Muscle of leg (tissue), 16 donors: ENCODE measurements at places on chromosomes 12 and 14.

GRCh38 chr14:70064136-70064865, 124.5 kb downstream of the SLC8A3 start:
- no peak for DNase-seq

- DNase-seq: no peak
These were observed 36.0 kb downstream of the BTG1 start for GRCh38 chr12:92109613-92110012.

GRCh38 chr12:52228366-52228765, 4.7 kb upstream of the KRT7 start:
- no peak for DNase-seq

DNA sequence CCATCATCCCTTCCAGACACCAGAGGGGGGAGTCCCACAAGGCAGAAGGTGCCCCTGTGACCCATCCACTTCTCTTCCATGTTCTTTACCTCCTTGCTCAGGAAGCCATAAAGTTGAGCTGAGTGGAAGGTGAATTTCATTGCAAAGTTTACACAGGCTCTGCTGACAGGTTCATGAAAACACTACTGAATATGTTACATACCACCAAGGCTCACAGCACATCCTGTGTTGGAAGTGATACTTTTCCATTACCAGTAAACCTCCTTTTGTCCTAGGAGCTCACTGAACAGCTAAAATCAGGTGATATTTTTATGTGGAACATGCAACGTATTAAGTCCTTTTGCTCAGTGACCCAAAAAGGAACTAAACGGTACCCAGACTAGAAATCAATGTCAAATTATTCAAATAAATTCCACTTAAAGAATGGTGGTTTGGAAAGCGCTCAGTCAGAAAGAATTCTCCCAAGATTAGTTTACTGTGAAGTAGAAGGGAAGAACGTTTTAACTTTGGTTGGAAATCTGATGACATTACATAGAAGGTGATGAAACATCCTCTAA, 196.2 kb upstream of the NUDT4 start:
- DNase-seq: peak; percentile 53

- no peak for DNase-seq
These were observed 2.4 kb downstream of the CLEC12B start for GRCh38 chr12:10012630-10013330.

DNA sequence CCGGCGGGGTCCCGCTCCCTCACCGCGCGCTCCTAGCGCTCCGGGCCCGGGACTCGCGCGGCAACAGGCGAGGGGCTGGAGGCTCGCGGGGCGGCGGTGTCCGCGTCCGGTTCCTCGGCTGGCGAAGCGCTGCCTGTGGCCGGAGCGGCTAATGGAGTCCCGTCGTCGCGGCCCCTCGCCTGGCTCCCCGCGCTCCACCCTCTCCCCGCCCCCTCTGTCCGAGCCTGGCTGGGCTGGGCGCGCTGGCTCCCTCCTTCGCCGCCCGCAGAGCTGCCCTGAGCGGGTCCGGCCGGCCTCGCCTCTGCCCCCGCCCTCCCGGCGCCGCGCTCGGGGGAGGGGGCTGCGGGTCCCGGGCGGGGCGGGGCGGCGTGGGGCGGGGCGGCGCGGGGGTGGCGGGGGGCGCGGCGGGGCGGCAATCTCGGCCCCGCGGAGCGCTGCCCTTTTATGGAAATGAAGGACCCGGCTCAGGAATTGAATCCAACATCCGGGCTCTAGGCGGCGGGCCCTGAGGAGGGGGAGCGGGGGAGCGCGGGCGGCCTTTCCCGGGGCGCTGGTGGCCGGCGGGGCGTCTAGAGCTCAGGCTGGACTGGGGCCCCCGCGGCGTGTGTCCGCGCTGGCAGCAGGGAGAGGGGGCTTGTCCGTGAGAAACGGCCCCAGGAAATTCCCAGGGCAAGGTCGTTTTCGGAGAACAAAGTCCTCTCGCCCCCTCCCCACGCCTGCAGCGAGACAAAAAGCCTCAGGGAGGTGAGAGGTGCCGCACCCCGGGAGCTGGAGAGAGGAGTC, at the start of gene FERMT2:
FERMT2 (minus strand) TSS at position 153 of the 783 bp plus-strand sequence. CDS start 482 bp downstream, outside the sequence.
- peak; percentile 98 for DNase-seq

GRCh38 chr12:269191-269590, 6.6 kb upstream of the SLC6A13 start:
- peak; percentile 50 for DNase-seq

DNA sequence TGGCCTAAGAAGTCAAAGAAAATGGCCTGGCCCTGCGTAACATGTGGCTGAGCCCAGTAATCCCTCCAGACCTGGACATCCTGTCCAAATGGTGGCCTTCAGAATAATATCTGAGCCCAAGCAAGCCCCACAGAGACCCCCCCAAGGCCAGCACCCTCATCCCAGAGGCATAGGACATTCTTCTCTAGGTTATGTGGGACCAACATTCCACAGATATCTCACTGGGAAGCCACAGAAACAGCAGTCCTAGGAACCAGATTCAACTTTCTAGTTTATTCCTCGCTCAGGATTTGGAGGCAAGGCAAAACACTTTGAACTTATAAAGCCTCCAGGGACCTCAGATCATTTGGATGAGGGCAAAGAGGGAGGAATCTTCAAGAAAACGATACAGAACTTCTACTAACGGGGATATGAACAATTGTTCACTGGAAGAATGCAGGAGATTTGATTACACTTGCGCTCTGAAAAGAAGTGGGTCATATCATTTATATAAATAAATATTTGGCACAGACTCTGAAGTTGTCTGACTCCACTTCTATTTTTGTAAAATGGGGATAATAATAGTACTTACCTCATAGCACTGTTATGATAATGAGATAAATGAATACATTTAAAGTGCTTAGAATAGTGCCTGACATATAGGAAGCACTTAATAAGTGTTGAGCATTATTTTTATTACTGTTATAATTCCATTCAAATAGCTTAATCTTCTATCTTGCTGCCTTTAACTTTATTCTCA, 171.5 kb downstream of the NUAK1 start:
- DNase-seq: peak; percentile 48

- peak; percentile 78 for DNase-seq
These were observed 385.3 kb upstream of the DDHD1 start for GRCh38 chr14:53538316-53538881.

DNA sequence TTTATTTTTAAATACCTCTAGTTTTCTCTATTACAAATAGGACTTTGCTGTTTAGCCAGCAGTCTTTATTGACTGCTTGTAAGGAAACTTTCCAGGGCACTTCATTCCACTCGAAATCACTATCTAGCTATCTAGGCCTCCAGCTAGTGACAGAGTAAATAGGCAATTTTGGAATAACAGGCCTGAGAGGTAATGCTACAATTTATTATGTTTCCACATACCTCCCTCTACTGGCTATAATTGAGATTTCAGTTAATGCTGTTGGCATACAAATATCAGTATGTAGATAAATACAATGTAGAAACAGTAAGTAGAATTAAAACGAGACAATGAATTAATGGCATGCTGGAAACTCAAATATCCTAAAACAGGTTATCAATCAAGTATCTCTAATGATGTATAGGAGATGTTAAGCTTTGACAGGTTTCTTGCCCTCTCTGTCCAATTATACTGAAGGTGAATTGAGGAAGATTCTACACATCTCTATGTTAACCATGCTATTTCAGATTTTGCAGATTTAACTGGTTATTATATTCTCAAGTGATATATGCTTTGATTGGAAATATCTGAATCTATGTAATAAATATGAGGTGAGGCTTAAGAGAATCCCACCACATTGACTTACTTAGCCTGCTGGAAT, 7.2 kb downstream of the DTD2 start:
- DNase-seq: peak; percentile 56

GRCh38 chr12:115228434-115228833, 544.5 kb upstream of the TBX3 start:
- DNase-seq: no peak

DNA sequence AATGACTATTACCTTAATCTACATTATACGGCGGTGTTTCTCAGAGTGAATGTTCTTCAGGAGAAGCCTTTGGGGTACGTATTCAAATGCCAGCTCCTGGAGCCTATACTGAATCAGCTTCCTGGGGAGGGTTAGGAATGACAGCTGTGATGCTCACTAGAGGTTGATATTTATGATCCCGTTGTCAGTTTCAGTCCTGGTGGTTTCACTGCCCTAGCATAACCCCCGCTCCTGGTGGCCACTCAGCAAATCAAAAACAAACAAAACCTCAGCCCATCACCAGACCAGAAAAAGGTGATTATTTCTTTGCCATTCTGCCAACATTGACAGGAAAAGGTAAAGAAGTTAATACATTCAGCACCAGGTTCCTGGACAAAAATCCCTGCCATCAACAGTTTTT, 136.5 kb upstream of the CRY1 start:
- no peak for DNase-seq

- peak; percentile 65 for DNase-seq
These were observed 105.0 kb downstream of the ETNK1 start for GRCh38 chr12:22729957-22730443.

DNA sequence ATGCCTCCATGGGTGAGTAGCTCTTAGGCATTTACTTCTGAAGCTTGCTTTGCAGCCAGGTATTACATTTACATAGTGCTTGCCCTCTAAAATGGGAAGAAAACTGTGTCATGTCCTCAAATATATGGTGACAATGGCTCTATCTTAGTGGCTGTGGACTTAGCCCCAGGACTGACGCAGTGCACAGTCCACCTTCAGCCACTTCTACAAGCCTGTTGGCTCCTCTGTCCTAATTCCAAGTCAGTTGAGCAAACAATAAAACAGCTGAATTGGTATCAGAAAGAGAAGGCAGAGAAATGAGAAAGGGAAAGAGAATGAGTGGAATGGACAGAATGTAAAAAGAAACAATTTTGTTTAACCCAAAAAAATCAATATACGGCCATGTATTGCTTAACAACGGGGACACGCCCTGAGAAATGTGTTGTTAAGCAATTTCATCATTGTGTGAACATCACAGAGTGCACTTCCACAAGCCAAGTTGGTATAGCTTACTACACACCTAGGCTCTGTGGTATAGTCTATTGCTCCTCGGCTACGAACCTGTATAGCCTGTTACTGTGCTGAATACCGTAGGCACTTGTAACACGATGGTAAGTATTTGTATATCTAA, 93.5 kb downstream of the GRIN2B start:
- no peak for DNase-seq

- peak; percentile 38 for DNase-seq
These were observed 413 bp downstream of the RARG start for GRCh38 chr12:53231671-53231920.

DNA sequence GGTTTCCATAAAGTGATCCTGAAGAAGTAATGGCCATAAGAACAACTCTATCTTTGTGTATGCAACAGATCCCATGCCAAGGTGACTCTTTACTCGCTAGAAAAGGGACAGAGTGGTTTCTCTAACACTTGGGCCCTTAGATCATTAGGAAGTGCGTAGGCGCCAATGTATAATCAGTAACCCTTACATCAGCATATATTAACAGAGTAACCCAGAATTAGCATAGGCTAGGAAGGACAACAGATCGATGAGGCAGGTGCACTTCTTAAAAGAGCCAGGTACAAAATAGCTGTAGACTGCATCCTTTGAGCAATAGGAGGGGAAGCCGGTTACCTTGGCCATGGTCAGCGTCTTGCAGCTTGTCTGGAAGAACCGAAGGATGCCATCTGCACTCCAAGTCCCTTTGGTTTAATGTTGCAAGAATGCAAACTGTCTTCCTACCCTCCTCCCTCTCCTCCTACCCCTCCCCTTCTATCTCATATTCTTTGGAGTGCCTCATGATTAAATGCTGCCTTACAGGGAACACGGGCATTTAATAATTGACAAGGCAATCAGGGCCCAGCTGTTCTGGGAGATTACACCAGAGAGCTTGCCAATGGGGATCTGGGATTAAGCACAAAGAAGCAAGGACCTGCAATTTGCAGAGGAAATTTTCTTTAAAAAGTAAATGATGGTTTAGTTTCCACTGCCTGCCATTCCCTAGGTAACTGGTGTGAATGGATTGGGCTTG, 8.0 kb downstream of the GSG1 start:
- no peak for DNase-seq

GRCh38 chr12:112964915-112965314, 13.4 kb upstream of the OAS2 start:
- DNase-seq: no peak

- DNase-seq: no peak
These were observed 99.3 kb upstream of the NEDD1 start for GRCh38 chr12:96807741-96808140.

DNA sequence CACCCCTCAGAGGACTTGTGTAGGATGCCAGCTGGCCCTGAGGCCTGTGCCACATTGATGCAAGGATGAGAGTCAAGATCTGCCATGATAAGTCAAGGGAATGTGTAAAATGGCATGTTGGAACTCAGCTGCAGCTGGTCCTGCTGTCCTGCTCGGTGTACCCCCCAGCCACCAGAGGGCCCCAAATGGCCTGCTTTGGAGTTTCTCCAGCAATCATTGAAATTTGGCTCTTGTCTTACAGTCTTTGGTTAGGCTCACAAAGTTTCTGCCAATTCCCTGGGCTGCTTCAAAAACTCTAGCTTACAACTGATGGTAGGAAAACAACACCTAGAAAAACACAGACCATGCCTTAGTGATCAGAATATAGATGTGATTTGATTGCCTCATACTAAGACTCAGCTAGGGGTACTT, 76.8 kb downstream of the HSD17B6 start:
- peak; percentile 56 for DNase-seq

DNA sequence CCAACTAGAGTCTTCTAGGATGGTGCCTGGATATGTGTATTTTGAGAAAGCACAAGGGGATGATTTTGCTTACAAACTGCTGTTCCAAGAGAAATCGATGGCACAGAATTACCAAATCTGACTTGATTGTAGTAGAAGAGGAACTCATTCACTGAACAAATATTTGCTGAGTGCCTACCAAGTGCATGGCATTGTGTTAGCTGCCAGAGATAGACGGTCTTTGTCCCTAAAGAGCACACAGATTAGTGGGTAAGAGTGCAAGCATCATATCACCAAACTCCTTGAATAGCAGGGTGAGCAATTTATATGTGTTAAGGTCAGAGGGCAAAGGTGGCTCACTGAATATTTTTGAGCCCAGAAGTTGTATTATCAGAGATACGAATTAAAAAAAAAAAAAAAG, 3.5 kb upstream of the FOXN3 start:
- no peak for DNase-seq

DNA sequence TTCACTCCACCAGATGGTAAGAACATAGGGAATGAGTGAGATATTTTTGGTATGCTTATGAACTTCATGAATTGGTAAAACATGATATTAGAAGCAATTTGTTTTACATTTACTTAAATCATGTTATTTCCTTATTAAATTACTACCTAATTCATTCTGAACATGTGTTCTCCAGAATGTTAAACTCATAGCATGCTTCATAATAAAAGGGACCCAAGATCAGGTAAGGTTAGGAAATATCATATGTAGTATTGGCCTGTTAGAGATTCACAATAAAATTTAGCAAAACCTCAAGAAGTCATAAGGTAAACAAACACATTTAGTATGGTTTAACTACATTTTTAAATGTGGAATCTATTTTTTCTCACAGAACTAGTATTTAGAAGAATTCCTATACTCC, 28.2 kb downstream of the PTPRQ start:
- peak; percentile 27 for DNase-seq

DNA sequence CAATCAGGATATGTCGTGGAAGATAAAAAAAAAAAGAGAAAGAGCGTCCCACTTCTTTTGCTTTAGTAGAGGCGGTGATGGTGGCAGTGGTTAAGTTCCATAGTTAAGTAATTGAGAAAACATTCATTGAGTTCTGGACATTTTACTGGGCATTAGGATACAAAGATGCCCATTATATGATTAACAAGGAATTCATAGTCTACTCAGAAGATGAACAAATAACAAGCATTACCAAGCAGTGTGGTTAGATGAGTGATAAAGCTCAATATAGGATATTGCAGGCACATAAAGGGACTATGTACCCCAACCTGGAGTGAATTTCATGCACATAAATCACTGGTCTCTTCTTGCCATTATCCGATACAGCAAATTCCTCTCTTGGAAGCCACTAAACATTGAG, 53.7 kb downstream of the ALG10B start:
- no peak for DNase-seq
